ENCODE measurements at places on chromosomes 4 and X.

GRCh38 chrX:134990475-134990800 is 353 bp upstream of the SMIM10 start:
- DNase-seq = no peak

DNA sequence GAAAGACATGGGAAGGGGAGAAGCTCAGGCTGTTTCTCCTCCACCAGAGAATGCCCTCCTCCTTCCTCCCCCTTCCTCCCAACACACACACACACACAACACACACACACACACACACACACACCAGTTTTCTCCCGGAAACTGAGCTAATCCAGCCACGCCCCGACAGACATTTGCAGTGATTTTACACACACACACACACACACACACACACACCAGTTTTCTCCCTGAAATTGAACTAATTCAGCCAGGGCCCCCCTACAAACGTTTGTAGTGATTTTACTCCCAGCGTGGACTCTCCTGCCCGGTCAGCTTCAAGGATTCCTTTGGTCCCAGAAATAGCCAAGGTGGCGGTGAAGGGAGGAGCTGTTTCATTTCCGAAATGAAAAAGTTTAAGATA is 32.9 kb upstream of the STX18 start:
- no peak for DNase-seq

DNA sequence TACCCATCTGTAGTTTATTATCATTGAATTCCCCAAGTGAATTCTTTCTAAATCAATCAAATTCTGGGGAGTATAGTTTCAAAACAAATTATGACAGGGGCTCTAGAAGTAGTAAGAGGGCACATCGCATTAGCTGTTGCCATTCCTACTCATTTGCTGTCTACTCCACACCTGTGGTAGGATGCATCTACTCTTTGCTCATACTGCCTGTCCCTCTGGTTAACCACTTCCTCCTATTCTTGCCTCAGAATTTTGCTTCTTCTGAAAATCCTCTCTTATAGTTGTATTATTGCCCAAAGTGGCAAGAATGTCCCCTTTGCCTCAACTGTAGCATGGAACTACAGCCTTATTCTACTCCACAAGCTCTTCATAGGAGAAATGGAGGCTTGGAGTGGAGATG is 12.7 kb upstream of the DGKK start:
- no peak for DNase-seq

- DNase-seq = no peak
These were observed 136.2 kb downstream of the EVC2 start for GRCh38 chr4:5572114-5572513.

All from endothelial cell (in vitro differentiated cells).